ENCODE measurements at places on chromosomes 6 and 20.

DNA sequence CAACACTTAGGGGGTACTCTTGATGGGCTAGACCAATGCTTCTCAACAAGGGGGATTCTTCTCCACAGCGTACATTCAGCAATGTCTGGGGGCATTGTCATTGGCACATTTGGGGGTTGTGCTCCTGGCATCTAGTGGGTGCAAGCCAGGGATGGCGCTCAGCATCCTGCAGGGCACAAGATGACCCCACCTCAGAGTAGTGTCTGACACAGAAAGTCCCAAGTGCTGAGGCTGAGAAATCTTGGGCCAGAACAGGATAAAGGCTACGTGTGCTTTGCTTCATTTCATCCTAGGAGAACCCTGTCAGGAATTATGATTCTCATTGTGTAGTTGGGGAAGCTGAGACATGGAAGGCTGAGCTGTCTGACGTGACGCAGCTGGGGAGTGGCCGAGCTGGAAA is 298.6 kb downstream of the CDH26 start:
- DNase-seq: no peak

DNA sequence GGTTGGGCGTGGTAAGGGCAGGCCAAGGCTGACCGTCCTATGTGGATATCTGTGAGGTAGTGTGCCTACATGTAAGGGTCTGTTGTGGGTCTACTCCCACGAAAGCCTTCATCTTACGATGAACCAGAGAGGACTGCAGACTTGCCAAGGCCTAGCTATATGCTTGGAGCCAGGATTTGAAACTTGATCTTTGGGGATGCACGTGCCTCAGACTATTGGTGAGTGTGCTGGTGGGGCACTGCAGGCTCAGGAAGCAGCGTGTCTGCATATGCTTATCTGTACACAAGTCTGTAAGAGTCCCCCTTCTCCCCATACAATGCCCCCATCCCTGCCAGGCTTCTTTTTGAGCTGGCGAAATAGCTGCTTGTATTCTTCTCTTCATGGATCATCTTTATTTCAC is 17.9 kb downstream of the PLCG1 start:
- no peak for DNase-seq

DNA sequence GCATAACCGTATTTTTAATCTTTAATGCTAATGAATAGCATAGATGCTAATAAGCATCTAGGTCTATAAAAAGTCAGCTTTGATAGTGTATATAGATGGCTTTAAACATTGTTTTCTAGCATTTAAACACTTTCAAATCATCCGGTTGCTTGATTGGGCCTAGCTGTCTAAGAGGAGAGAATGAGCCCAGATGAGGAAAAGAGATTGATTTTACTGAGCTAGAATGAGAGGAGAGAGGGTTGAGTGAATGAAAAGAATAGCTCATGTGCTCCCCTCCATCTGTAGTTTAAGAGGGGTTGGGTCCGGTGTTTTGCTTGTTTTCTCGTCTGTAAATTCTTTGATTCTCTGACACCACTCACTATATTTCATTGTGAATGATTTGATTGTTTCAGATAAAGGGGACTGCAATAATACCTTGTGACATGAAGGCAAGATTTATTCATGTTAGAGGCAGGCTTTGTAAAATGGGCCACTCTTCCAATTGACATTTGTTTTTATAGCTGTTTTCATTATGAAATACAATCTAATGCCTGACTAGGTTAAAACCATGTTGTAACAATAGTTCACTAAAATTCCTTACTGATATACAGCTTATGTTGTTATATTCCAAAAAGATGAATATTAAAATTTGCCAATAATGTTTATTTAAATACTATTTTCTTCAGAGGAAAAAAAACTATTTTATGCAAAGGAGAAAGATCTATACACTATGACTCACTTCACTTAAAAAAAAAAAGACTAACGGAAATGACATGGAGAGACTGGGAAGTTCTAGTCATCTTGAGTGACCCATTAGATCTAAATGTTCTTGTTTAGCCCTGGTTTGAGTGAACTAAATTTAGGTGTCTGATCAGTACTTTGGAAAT is 3.2 kb downstream of the PTPN1 start:
- DNase-seq: no peak

DNA sequence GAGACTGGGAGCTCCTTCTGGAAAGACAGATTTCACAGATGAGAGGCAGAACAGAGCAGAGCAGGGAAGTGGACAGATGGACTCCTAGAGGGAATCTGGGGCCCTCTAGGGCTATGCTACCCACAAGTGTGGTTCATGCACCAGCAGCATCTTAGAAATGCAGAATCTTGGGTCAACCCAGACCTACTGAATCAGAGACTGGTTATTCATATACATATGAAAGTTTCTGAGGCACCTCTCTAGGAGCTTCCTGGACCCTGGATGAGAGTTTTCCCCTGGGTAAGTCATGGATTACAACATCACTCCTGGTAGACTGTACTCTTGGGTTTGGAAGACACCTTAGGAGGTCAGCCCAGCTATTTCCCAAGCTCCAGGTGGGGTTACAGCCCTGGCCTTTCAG is 55.4 kb upstream of the SAYSD1 start:
- DNase-seq: no peak

DNA sequence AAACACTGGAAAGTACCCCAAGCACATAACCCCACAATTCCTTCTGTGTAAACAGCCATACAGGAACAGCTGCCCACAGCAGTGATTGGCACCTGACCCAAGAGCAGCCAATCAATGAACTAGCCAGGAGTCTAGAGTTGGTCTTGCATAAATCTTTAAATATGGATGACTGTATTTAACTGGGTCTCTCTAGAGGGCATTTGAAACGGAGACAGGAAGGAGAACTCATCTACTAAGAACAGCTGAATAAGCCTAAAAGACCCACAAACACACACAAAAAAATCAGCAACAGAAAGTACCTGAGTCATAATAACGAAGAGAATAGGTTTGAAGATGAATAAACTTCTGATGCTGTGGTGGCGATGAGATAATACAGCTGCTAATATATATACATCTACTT is 49.0 kb upstream of the ASF1A start:
- DNase-seq: no peak

- DNase-seq: no peak
These were observed 180.1 kb upstream of the ARID1B start for GRCh38 chr6:156597095-156597494.
